ENCODE measurements at places on chromosomes 3 and 15.

GRCh38 chr15:38563723-38564519 lies 693 bp downstream of the RASGRP1 start:
- peak; percentile 84 for DNase-seq

DNA sequence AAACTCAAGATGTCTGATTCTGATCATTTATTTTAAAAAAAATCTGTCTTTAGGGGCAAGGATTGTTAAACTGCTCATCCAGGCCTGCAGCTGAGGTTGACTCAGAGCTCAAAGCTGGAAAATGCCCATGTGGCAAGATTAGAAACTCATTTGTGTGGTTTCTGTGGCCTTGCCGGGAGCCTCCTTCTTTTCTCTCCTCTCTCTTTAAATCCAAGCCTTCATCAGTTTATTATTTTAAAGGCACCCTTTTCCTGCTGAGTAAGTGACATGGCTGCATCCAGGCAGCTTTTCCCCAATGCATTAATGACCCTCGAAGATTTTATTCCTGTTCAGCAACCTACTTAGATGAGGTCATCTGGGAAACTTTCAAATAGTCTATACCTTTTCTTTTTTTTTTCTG lies 221.3 kb upstream of the CDIN1 start:
- DNase-seq = no peak

- no peak for DNase-seq
Measured at GRCh38 chr15:42286445-42287029, 13.3 kb upstream of the TMEM87A start.

GRCh38 chr15:35496585-35496984 lies 49.4 kb downstream of the DPH6 start:
- DNase-seq = no peak

GRCh38 chr3:127992127-127992526 lies 60.1 kb upstream of the SEC61A1 start:
- DNase-seq = no peak

DNA sequence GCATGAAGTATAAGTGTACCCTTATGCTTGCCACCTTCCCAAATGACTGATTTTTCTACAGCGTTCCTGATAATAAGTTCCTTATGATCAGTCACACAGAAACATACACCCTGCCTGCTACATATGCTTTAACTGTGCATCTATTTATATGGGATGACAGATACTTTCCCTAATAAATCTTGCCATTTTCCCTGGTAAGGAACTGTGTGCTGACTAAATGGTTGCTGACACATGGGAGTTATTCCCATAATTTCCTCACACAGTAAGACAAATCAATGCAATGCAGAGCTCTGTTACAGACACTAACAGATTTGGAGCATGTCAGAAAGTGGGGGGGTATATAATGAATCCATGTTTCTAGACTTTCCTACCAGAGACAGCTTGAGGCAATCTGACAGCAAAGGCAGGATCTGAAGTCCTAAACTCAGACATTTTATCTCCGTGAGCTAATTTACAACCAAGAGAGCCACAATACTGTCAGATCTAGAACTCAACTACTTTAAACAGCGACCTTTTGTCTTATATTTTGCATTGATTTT lies 86.9 kb upstream of the TCF12 start:
- no peak for DNase-seq

- no peak for DNase-seq
Measured at GRCh38 chr15:68792901-68793766, 27.6 kb downstream of the ANP32A start.

GRCh38 chr3:5013021-5013906 lies 34.0 kb downstream of the BHLHE40 start:
- no peak for DNase-seq

DNA sequence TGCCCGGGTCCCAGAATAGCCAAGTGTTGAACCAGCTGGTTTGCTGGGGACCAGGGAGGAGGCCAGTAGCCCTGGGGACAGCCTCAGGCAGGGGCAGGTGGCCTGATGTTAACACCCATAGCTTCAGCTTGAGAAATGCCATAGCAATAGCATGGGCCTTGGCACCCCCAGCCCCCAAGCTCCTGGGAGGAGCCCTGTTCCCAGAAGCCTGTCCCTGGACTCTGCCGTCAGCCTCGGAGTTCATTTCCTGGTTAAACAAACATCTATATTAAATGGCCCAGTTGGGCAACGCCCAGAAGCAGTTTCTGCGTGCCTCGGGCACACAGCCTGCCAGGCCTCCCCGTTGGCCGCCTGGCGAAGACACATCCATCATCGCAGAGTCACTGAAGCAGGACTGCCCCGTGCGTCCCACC lies 58.2 kb downstream of the FGD5 start:
- DNase-seq = no peak
